Right hindlimb (tissue), 1 donor: ENCODE measurements at places on chromosomes 7 and 10.

GRCh38 chr7:102286237-102287110 lies at the start of gene SH2B2:
Gene SH2B2 (plus strand): TSS chr7:102286868. CDS start chr7:102300551, 13,683 bp downstream.
- DNase-seq: peak; percentile 75

GRCh38 chr10:118057361-118057760 lies 10.6 kb upstream of the RAB11FIP2 start:
- no peak for DNase-seq

- no peak for DNase-seq
Measured at GRCh38 chr10:71478173-71478572, 81.5 kb downstream of the CDH23 start.

DNA sequence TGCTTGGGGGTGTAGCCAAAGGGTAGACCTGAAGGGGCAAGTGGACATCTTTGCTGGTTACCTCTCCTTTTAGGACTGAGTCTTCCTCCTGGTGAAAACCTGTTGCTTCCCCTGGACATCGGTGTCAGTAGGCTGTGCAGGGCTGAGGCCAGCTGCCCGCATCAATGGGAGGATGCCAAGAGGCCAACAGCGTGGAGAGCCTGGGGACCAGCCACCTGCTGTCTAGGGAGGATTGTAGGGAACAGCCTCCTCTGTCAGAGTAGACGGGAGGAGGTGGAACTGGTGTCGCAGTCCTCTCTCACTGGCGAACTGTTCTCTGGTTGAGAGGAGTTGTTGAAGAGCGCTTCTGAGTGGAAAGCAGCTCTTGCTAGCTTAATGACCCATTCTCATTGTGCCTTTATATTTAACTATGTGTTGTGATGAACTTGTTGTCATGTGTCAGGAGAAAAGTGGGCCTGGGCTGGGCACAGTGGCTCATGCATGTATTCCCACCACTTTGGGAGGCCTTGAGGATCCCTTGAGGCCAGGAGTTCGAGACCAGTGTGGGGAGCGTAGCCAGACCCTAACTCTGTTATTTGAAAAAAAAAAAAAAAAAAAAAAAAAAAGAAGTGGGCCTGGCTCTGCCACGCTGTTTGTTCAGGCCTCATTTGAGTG lies 1.8 kb downstream of the SUFU start:
- DNase-seq: peak; percentile 61

GRCh38 chr7:73774923-73775322 lies 4.9 kb upstream of the CLDN3 start:
- DNase-seq: no peak

GRCh38 chr7:142612237-142612881 lies 136.9 kb upstream of the PRSS1 start:
- DNase-seq: no peak

DNA sequence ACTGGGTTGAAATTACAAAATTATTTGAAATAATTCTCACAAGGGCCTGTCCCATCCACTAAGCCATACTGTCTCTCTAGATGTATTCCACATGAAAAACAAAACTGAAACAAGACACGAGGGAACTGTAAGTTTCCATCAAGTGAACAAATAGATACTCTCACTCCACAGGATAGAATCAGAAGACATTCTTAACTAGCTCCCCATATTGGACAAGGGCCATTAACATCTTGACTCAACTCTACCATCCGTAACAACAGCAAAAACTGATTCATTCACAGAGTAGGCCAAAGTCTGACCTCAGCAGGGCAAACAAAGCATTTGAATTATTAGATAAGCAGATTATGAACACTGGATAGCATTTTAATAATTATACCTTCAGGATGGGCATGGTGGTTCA lies 29.1 kb downstream of the UBE2H start:
- no peak for DNase-seq

DNA sequence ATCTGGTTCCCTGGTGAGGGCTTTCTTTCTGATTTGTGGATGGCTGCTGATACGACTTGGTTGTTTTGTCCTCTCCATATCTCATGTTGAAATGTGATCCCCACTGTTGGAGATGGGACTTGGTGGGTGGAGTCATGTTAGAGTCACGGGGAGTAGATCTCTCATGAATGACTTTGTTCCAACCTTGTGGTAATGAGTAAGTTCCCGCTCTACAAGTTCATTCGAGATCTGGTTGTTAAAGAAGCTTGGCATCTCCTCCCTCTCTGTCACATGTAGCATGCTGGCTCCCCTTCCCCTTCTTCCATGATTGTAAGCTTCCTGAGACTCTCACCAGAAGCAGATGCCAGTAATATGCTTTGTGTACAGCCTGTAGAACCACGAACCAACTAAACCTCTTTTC lies 37.1 kb upstream of the NXPH1 start:
- no peak for DNase-seq

GRCh38 chr7:90836937-90837336 lies 240.8 kb downstream of the CDK14 start:
- no peak for DNase-seq

- no peak for DNase-seq
Measured at GRCh38 chr7:82530361-82530760, 86.8 kb upstream of the CACNA2D1 start.

GRCh38 chr7:3791327-3791726 lies 490.3 kb downstream of the SDK1 start:
- no peak for DNase-seq

DNA sequence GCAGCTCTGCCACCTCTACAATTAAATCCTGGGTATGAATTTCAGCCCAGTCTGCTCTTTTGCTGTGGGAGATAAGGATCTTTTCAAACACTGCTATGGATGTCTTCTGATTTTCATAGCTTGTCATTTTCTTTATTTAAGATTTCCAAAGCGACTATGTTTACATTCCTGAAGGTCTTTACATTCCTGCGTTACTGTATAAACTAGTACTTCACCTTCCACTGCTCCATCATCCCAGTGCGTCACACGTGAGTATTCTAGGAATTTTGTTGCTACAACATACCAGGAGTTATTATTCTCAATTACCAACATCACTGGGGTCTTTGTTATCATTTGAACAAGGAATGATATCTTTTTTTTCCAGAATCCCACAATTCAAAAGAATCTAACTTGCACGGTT lies 944.7 kb downstream of the SORCS3 start:
- no peak for DNase-seq

DNA sequence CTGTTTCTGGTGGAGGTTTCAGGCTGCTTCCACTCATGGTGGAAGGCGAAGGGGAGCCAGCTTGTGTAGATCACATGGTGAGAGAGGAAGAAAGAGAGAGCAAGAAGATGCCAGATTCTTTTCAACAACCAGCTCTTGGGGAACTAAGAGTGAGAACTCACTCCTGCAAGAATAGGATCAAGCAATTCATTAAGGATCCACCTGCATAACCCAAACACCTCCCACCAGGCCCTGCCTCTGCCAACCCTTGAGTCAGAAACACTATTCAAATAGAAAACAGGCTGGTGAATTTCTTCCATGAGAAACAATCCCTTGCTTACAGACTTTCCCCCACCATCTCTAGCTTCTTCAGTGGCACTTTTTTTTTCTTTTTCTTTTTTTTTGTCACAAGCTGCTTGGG lies 317.2 kb downstream of the GPR158 start:
- no peak for DNase-seq

- DNase-seq: no peak
Measured at GRCh38 chr10:1669433-1669832, 67.9 kb downstream of the ADARB2 start.

DNA sequence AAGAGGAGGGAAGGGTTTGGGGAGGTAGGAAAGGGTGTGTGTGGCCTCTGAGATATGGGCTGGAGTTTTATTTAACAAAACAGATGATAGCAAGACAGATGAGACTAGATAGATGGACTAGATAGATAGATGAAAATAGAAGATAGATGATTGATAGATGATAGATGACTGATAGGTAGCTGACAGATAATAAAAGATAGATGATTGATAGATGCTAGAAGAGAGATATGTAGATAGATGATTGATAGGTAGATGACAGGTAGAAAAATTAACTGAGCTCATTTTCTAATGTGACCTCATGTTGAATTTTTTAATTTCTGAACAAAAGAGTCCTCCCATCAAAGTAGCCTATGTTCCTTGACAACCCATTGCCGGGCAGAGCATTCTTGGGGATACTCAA lies 116.6 kb upstream of the SFMBT2 start:
- no peak for DNase-seq

- DNase-seq: no peak
Measured at GRCh38 chr10:11823989-11824346, 812 bp downstream of the PROSER2 start.

- DNase-seq: no peak
Measured at GRCh38 chr7:150902078-150903033, 50.0 kb downstream of the AOC1 start.

DNA sequence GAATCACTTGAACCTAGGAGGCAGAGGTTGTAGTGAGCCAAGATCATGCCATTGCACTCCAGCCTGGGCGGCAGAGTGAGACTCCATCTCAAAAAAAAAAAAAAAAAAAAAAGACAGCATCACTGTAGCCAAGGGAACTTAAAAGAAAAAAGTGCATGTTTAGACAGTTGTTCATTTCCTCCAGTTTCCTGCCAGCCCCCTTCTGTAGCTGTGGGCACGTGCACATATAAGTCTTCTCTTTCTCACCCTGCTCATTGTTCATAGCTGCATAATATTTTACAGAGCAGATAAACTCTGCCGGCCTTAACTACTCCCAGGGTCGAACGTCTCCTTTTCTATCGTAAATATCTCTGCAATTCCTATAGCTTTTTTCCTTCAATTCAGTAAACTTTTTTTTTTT lies 132.6 kb downstream of the LHPP start:
- no peak for DNase-seq
